ENCODE measurements at places on chromosomes 13 and 19.
A peak's percentile ranks its signal among the peaks of the same experiment; 100 is the strongest.

- peak overlapping the region; percentile 76 for H3K27ac ChIP-seq
- H3K4me3 ChIP-seq, result no peak overlapping the region
These were observed 131.6 kb downstream of the COG6 start for GRCh38 chr13:39787086-39787487.

GRCh38 chr13:97243915-97244781 is 22.0 kb downstream of the MBNL2 start:
- H3K27ac ChIP-seq, result peak overlapping the region; percentile 58
- no peaks in the 10 kb centered on the region for H3K27me3 ChIP-seq
- peaks cover 9% of the 10 kb centered on the region for H3K36me3 ChIP-seq
- peaks cover 24% of the 10 kb centered on the region for H3K4me1 ChIP-seq
- DNase-seq, result no peak

- H3K27me3 ChIP-seq, result no peaks in the 10 kb centered on the region
- no peak overlapping the region for H3K27ac ChIP-seq
- H3K4me3 ChIP-seq, result no peak overlapping the region
- no peaks in the 10 kb centered on the region for H3K36me3 ChIP-seq
- DNase-seq, result no peak
These were observed 25.8 kb upstream of the PRR20A start for GRCh38 chr13:57114945-57115344.

DNA sequence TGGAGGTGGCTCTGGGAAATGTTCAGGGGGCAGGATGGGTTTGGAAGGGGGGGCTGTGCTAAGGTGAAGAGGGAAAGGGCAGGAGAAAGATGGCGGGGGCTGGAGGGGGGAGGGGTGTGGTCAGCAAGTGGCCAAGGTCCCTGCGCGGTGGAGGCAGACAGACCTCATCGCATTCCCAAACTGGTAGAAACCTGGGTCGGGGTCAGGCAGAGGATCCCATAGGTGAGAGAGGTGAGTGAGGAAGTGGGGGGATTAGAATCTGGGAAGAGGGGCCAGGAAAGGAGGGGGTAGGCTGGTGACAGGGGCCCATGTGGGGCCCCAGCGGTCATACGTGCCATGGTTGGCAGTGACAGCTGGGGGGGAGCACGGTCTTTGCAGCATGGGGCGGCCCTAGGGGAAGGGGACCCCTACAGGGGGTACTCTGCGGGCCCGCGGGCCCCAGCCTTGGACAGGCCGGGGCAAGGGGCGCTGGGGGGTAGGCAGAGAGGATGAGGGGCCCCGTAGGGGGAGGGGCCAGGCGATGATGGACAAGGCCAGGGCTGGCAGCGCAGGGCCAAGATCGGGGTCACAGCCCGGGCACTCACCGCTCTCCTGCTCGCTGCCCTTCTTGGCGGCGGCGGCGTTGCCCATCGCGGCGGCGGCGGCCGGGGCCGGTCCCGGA is 514 bp downstream of the PRKACA start:
- no peak for DNase-seq
- peak overlapping the region; percentile 93 for H3K4me3 ChIP-seq
- H3K27ac ChIP-seq, result peak overlapping the region; percentile 89
- H3K27me3 ChIP-seq, result peaks cover 2% of the 10 kb centered on the region
- peaks cover 60% of the 10 kb centered on the region for H3K4me1 ChIP-seq

- H3K36me3 ChIP-seq, result no peaks in the 10 kb centered on the region
- H3K27me3 ChIP-seq, result peaks cover 59% of the 10 kb centered on the region
- H3K4me1 ChIP-seq, result peaks cover 32% of the 10 kb centered on the region
- no peak for DNase-seq
- no peak overlapping the region for H3K27ac ChIP-seq
These were observed 1.2 kb downstream of the MEDAG start for GRCh38 chr13:30907121-30907861.

GRCh38 chr19:18972301-18972811 is 31.3 kb upstream of the HOMER3 start:
- no peak for DNase-seq
- peaks cover 7% of the 10 kb centered on the region for H3K4me1 ChIP-seq
- no peaks in the 10 kb centered on the region for H3K36me3 ChIP-seq
- H3K27ac ChIP-seq, result no peak overlapping the region
- no peak overlapping the region for H3K4me3 ChIP-seq
- H3K27me3 ChIP-seq, result no peaks in the 10 kb centered on the region

DNA sequence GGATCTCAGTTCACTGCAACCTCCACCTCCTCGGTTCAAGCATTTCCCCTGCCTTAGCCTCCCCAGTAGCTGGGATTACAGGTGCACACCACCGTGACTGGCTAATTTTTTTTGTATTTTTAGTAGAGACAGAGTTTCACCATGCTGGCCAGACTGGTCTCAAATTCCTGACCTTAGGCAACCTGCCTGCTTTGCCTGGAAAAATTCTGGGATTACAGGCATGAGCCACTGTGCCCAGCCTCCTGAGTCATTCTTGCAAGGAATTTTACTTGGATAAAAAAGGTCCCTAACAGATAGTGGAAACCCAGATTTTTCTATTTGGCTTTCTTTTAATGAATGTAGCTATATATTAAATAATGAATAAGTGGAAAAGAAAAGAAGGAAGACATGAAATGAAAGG is 449.9 kb upstream of the ATXN8OS start:
- H3K27me3 ChIP-seq, result no peaks in the 10 kb centered on the region
- no peak overlapping the region for H3K27ac ChIP-seq
- no peak overlapping the region for H3K4me3 ChIP-seq

- H3K4me1 ChIP-seq, result peaks cover 22% of the 10 kb centered on the region
- H3K27ac ChIP-seq, result no peak overlapping the region
- no peak overlapping the region for H3K4me3 ChIP-seq
- no peaks in the 10 kb centered on the region for H3K36me3 ChIP-seq
These were observed 31.2 kb downstream of the GADD45B start for GRCh38 chr19:2507109-2507508.

GRCh38 chr13:72180253-72180952 is 313.4 kb upstream of the DACH1 start:
- H3K4me1 ChIP-seq, result no peaks in the 10 kb centered on the region
- no peaks in the 10 kb centered on the region for H3K36me3 ChIP-seq
- no peaks in the 10 kb centered on the region for H3K27me3 ChIP-seq
- H3K27ac ChIP-seq, result no peak overlapping the region
- DNase-seq, result no peak

- H3K27ac ChIP-seq, result peak overlapping the region; percentile 100
- H3K4me1 ChIP-seq, result peaks cover 35% of the 10 kb centered on the region
- peaks cover 20% of the 10 kb centered on the region for H3K36me3 ChIP-seq
These were observed 557 bp downstream of the ZNF576 start for GRCh38 chr19:43596842-43597461.

DNA sequence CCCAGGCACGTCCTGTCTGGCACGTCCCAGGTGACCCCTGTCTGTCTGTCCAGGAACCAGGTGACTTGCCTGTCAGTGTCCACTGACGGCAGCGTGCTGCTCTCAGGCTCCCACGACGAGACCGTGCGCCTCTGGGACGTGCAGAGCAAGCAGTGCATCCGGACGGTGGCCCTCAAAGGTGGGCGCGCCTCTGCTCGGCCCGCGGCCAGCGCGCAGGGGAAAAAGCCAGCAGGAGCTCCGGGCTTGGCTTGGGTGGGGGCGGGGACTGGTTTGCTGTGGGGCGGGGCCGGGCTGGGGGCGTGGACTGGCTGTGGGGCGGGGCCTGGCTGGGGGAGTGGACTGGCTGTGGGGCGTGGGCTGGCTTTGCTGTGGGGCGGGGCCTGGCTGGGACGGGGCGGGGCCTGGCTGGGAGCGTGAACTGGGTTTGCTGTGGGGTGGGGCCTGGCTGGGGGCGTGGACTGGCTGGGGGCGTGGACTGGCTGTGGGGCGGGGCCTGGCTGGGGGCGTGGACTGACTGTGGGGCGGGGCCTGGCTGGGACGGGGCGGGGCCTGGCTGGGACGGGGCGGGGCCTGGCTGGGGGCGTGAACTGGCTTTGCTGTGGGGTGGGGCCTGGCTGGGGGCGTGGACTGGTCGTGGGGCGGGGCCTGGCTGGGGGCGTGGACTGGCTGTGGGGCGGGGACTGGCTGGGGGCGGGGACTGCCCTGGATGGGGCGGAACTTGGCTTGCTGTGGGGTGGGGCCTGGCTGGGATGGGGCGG is 7.2 kb downstream of the WDR18 start:
- peaks cover 23% of the 10 kb centered on the region for H3K4me1 ChIP-seq
- H3K27me3 ChIP-seq, result peaks cover 14% of the 10 kb centered on the region
- no peak overlapping the region for H3K4me3 ChIP-seq
- H3K27ac ChIP-seq, result no peak overlapping the region
- H3K36me3 ChIP-seq, result peaks cover 17% of the 10 kb centered on the region

Data from nephron progenitor cell (in vitro differentiated cells).